ENCODE measurements at places on chromosomes 7 and 10.

- DNase-seq: no peak
Observed at GRCh38 chr7:479948-480499, 39.6 kb downstream of the PDGFA start.

- no peak for DNase-seq
Observed at GRCh38 chr7:123633553-123633952, 22.1 kb upstream of the LMOD2 start.

DNA sequence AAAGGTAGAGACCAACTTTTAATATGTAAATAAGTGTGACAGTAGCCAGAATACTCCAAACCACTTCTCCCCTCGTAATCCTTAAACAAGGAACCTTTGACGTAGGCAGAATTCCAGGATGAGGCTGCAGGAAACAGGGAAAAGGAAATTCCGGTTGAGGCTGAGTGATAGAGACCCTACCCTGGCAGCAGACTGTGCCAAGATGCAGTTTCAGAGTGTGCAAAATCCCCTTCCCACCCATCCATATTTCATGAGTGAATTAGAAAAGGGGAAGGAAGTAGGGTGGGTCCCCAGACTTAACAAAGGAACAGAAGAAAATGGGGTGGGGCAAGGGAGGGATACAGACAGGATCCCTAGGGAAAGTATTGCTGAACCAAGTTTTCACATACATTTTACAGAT is 143.0 kb downstream of the RAPGEF5 start:
- no peak for DNase-seq

DNA sequence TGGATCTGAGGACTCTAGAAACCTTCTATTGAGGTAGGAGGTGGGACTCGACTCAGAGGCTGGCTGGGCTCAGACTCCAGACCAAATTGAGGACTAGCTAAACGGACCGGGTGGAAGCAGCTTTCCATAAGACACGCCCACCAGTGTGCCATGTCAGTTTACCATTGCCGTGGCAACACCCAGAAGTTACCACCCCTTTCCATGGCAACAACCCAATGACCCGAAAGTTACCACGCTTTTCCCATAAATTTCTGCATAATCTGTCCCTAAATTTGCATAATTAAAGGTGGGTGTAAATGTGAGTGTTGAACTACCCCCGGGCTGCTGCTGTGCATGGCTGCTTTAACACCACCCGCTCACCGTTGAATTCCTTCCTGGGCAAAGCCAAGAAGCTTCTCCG is 58.9 kb downstream of the MICALL2 start:
- DNase-seq: no peak

GRCh38 chr7:82085116-82085515 is 315.3 kb upstream of the HGF start:
- DNase-seq: no peak

- no peak for DNase-seq
Observed at GRCh38 chr7:116230191-116231005, 20.1 kb downstream of the TES start.

DNA sequence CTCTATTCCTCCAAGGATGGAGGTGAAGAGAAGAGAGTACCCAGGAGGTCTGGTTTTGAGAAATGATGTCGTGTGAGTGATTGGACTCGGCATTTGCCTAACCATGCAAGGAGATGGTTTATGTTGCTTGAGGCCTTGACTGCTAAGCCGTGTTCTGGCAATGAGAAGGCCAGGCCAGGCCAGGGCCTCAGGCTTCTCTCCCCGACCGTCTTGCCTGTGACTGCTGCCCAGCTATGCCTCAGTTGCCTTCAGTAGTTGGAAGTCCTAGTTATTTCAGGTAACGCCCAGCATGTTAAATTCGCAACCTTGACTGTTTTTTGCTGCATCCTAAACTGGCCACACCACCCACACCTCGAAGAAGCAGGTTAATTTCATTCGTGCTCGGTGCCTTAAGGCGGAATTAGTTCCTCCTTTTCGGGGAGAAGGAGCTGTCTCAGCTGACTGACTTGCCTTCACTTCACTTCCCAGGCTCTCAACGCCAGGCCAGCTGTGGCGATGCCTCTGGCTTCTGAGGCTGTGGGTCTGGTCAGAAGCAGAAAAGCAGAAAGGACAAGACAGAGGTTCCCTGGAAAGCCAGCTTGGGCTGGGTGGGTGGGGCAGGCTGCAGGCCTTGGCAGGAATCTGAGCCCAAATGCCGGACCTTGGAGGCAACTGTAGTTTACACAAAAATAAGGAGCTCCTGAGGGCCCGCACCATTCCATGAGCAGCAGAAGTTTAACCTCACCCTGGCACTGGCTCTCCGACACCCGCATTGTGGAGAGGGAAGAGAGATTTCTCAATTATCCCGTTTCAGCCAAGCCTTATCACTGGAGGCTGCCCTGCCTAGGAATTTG is 61.9 kb upstream of the SAMD8 start:
- DNase-seq: no peak

DNA sequence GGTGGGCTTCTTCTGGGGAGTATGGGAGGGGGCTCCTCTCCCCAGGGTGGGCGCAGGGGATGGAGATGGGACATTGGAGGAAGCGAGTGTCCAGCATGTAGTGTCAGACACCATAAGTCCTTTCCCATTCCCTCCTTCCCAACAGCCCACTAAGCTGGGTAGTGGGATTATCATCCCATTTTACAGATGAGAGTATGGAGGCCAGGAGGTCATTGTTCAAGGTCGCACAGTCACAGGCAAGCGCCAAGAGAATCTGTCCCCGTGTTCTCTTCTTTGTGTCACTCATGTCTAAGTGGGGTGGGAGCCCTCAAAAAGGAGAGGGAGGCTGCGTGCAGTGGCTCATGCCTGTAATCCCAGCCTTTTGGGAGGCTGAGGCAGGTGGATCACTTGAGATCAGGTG is 64.8 kb downstream of the CLIP2 start:
- DNase-seq: no peak

DNA sequence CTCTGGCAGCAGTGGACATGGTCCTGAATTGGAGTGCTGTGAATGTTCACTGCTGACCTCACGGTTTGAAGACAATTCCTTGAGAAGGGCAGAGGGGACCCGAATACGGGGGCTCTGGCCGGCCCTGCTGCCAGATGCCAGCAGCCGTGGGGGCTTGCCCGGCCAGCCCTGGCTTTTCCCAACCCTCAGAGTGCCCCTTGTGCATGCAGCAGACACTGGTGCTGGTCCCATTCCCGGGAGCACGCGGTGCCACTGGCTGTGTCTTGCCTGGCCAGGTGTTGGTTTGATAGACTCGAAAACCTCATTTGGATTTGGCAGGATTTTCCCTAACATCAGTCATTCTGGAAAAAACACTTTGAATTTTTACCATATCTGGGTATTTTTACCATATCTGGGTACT is 49.1 kb downstream of the LHPP start:
- DNase-seq: no peak

GRCh38 chr7:14900051-14900450 is 2.5 kb downstream of the DGKB start:
- no peak for DNase-seq

- DNase-seq: no peak
Observed at GRCh38 chr7:129266181-129266580, 41.4 kb downstream of the AHCYL2 start.

GRCh38 chr10:122856902-122857301 is 11.2 kb upstream of the CUZD1 start:
- DNase-seq: no peak

DNA sequence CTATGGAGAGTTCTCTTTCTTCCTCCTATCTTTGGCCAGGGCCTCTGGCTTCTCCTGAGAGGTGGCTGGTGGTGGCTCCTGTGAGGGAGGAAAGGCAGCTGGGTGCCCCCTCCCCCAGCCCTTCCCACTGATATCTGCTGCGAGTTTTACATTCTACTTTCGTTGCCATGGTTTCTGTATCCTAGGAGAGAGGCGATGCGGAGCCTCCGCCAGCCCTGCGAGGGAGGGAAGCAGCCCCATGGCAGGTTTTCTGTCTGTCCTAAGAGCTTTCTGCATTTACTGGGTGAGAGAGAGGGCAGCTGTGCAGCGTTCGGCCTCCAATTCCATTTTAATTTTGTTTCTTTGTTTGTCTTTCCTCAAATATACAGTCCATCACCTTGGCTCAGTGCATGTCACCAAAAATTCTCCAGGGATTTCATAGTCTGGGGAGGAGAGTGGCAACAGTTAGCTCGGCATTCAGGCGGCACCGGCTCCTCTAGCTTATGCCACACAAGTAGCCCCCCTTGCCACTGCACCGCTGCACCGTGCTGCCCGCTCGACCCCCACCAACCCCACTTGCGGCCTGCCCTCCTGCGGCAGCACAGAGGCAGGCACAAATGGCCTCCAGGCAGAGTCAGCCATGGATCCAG is 20.4 kb downstream of the DNAJB12 start:
- DNase-seq: no peak

DNA sequence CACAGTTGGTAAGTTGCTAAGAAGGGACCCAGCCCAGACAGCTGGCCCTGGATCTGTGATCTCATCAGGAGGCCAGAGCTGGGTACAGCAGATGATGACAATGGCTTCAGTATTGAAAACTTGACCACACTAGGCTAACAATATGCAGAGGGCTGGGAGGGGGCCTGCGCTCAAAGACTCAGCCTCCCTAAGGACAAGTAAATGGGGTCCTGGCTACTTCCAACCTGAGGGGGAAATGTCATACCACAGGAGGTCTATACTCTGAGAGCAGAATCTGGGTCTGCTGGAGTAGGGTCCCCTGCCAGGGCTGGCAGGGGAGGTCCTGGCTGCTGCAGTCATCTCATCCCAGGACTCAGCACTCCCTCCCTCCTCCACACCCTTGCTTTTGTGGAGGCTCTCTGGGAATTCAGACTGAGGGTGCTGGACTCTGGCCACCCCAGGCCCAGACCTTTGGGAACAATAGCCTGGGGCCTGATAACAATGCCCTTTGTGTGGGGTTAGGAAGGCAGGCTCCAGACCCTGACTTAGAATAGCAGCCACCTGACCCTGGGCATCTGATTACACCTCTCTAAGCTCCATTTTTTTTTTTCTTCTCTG is 1.4 kb downstream of the FXYD4 start:
- DNase-seq: no peak

DNA sequence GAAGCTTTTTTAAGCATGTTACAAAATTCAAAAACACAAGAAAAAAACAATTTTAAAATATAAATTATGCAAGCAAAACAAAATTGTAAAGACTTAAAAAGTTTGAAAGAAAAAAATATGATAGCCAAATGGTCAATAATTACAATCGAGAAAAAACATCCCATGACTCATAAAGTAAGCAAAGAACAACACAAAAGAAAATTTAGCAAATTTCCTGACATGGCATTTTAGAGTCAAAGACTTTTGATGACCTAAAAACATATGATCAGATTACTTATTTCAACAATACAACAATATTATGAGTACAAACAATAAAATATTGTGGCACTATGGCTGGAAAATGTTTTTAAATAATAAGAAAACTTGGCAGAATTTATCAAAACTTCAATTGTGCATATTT is 312.1 kb upstream of the MEOX2 start:
- DNase-seq: no peak

GRCh38 chr7:43584195-43584586 is 1.3 kb downstream of the STK17A start:
- no peak for DNase-seq

GRCh38 chr10:106000721-106001120 is 1163.8 kb downstream of the SORCS1 start:
- no peak for DNase-seq

GRCh38 chr10:37390926-37391325 is 265.5 kb downstream of the ANKRD30A start:
- DNase-seq: no peak

DNA sequence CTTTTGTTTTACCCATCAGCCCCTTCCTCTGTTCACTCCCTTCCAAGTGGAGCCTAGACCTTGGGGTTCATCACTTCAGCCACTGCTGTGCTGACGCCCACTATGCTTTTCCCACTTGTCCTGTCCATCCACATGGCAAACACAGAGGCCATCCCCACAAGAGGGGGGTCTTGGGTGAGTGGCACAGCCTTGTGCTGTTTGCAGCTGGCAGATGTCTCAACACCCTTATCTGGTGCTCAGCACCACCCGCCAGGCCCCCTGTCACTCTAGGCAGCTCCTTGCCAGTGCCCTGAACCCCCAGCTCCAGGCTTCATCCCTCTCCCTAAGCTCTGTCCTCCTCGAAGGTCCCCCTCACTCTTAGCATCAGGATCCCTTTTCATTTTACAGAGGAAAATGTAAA is 13.1 kb downstream of the BLVRA start:
- no peak for DNase-seq

DNA sequence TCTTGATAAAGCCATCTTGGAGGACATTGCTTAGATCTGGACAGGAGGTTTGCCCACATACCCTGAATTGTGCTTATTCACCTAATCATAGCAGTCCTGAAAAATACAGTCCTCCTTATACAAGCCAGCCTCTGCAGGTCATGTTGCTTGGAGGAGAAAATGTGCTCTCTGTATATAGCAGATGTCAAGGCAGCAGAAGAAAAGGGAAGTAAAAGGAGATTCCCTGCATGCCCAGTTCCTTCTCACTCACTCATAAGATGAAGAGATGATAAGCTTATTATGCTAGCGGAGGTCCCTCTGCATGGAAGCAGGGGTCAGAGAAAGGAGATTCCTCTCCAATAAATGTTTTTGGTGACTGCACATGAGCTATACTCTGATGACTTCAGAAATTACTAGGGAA is 458.8 kb upstream of the ZMIZ1 start:
- no peak for DNase-seq

GRCh38 chr10:14478201-14478600 is 147.5 kb upstream of the FRMD4A start:
- DNase-seq: no peak

GRCh38 chr7:1743481-1744230 is 73.6 kb downstream of the ELFN1 start:
- DNase-seq: no peak

- DNase-seq: no peak
Observed at GRCh38 chr10:115001506-115002381, 63.7 kb downstream of the TRUB1 start.

DNA sequence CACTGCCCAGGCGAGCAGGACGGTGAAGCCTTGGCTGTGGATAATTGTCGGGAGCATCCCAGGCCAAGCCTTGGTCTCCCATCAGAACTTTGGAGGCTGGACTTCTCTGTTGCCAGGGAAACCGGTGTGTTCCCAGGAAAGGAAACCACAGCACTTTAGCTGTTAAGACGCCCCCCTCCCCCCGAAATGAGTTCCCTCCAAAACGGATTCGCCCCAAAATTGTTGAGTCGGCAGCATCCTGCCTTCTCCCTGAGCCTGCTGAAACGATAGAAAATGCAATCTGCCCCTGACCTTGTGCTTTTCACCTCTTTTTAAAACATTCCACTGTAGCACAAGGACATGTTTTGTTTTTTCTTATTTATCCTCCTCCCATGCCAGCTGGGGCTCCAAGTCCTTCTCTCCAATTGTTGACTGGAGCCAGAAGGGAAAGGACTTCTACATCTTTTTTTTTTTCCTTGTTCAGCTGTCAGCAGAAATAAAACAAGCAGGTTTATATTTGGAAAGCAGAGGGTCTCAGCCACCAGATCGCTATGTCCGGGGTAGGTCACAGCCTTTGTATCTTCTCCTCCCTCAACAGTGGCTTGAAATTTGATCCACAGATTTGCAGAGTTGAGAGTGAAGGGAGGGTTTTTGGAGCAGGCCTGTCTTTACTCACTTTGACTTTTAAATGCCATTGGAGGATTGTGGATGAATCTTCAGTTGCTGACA is 116.5 kb downstream of the ZMIZ1 start:
- no peak for DNase-seq

GRCh38 chr10:32413513-32413912 is 32.4 kb upstream of the CCDC7 start:
- peak; percentile 6 for DNase-seq

- DNase-seq: no peak
Observed at GRCh38 chr10:117450940-117451339, 75.7 kb upstream of the PDZD8 start.

- DNase-seq: no peak
Observed at GRCh38 chr10:88608780-88609179, 22.2 kb downstream of the LIPJ start.

- DNase-seq: no peak
Observed at GRCh38 chr7:36349626-36350025, 40.0 kb upstream of the ANLN start.

All from stimulated activated CD8-positive, alpha-beta memory T cell treated with anti-CD3 and anti-CD28 coated beads, Interleukin-15, amount 100 ng/mL, for 4 hours (primary cell).